Frontal cortex (tissue), 4 donors: ENCODE measurements at places on chromosomes 4 and X. TPM values are rescaled to one million over a fixed set of nuclear protein-coding genes. Genes with fewer than 3 reads are reported as not detected.

XPNPEP2 gene
- under 0.01 TPM for total RNA-seq

- no peak for DNase-seq
These were observed 34.2 kb downstream of the FAM193A start for GRCh38 chr4:2570551-2571222.

MAGEB4 gene
- not detected for total RNA-seq

CT45A9 gene
- not detected for total RNA-seq

ACE2 gene
- total RNA-seq, result under 0.01 TPM

DNA sequence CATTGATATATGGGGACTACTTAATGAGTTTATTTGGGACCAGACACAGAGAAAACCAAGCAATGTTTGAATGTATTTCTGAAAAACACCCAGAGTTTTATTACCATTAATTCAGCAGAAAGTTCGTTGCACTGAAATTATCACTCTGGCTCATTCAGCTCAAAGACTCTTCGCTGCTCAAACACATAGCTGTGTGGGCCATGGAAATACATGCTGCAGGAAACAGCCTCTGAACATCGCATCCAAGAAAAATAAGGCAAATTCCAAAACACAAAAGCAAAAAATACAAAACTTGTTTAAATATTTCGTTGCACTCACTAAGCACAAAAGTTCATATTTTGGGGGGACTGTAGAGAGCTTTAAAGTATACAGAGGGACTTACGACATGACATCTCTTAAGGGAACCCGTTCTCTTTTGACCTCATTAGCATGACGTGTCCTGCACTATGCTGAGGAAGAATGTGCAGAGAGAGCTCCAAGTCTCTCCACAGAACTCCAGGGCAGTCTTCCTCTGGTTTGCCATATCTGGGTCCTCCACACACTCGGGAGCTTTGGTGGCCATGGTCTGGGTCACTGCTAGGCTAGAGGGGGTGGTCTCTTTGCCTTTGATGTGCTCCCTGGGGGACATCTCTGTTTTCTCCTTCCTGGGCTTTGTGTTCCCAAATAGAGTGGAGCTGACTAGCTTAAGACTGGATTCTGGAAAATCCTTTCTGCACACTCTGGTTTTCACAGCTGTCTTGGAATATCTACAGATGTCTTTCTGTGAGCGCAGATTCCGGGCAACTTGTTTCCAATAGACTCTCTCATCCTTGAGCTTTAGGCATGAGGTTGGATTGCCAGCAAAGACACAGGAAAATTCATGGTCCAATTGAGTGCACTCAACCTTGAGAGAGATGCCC, 2.8 kb downstream of the FGFBP1 start:
- DNase-seq, result no peak

NKAP gene
- total RNA-seq, result 8.6 TPM

SPACA5 gene
- total RNA-seq, result not detected

GRCh38 chr4:8912089-8912455, 40.4 kb upstream of the HMX1 start:
- DNase-seq, result peak; percentile 18

DNA sequence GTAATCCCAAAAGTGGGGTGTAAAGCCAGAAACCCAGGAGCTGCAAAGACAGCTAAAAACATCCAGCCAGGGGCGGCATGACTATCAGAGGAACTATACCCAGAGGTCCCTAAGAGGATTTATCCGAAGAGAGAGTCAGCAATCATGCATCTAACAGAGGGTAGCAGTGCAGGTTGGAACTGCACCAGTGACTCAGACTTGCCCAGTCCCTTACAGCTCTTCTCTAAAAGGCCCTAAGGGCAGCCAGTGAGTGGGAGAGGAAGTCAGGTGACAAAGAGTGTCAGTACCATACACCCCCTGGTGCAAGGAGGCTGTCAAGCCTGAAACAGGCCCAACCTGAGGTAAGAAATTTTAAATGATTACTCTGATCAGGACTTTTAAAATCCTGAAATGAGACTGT, 88.1 kb downstream of the CAMK2D start:
- DNase-seq, result no peak

CHRNA9 gene
- total RNA-seq, result not detected

GRCh38 chr4:84901173-84901572, 65.3 kb downstream of the WDFY3 start:
- no peak for DNase-seq

- DNase-seq, result no peak
These were observed 158.1 kb downstream of the FHIP1A start for GRCh38 chr4:151567056-151567455.

CXCL10 gene
- not detected for total RNA-seq

SORBS2 gene
- total RNA-seq, result 46.9 TPM

- no peak for DNase-seq
These were observed 23.6 kb downstream of the SH3KBP1 start for GRCh38 chrX:19863857-19864223.

GRCh38 chrX:153875391-153876111, 10.4 kb downstream of the L1CAM start:
- peak; percentile 77 for DNase-seq

- no peak for DNase-seq
These were observed 30.6 kb downstream of the RFC1 start for GRCh38 chr4:39335566-39335965.

DNA sequence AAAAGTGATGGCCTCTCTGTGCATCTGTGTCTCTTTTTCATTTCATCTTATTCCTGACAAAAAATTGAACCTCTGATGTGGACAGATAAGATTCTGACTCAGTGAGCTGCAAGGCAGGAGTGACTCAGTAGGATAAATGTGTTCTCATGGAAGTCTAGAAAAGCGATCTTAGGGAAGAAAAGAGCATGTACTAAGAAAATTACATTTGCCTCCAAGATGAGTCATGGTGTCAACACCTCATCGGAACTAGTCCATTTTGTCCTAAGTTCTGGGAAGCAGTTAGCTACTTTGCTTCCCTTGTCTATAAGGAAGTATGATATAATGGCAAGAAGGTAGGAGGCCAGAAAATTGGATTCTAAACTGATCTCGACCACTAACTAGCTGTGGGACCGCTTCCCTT, 83.5 kb upstream of the AFF2 start:
- no peak for DNase-seq

ANKRD37 gene
- total RNA-seq, result 9.4 TPM

GABRB1 gene
- total RNA-seq, result 85.6 TPM

DNA sequence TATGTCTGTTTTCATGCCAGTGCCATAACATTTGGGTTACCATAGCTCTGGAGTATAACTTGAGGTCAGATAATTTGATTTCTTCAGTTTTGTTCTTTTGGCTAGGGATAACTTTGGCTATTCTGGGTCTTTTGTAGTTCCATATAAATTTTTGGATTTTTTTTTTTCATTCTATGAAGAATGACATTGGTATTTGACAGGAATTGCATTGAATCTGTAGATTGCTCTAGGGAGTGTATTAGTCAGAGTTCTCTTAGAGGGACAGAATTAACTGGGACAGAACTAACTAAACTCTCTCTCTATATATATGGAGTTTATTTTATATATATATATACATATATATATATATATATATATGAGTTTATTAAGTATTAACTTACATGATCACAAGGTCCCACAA, 32.2 kb upstream of the SLIT2 start:
- DNase-seq, result no peak

DNA sequence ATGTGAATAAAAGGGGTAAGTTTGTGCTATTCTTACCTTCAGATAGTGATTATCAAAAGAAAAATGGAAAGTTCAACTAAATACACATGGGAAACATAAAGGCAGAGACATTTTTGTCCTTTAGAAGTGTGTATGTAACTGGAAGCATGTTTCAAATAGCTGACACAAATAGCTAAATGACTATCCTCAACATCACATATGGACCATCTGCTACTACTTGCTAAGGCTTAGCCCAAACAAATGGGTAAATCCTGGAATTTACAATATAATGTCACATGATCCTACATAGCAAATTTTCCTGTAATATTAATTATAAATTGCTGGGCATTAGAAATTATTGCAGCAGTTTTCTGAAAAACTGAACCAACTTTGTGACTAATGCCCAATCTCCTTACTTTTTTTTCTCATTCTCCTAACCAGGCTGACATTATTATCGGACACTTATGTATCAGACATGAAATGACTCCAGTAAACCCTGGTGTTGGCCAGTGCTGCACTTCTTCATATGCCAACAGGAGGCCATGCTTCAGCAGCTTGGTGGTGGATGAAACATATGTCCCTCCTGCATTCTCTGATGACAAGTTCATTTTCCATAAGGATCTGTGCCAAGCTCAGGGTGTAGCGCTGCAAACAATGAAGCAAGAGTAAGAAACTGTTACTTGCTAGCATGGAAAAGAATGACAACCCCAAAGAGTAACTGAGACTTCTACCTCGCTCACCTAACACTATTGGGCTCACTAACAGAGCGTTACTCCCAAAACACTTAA, 16.1 kb downstream of the AFP start:
- no peak for DNase-seq

- DNase-seq, result no peak
These were observed 1.5 kb upstream of the TRIML2 start for GRCh38 chr4:188110741-188111471.

DNA sequence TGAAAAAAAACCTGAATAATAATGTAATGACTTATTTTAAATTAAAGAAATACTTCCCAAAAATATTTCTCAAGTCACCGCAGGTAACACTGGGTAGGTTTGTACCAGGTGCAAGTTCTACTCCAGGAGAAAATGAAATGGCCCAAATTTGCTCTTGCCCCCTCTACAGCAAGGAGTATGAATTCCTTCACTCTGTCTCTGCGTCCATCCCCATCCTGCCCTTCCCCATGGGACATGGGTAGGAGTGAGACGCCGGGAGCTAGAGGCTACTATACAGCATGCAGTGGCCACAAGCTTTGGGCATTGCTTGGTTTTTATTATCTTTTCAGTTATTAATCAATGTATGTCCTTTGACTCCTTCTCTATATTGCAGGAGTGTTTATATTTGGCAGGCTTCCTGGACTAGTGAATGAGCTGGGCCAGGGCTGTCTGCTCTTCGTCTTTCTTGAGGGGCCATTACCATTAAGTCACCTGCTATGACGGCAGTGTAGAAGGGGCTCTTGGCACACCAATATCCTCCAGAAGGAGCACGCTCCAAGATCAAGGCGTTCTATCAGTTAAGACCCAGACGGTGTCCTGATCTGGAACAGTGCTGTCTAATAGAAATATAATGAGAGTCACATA, 149.6 kb downstream of the ENPP6 start:
- no peak for DNase-seq

ENOPH1 gene
- 108 TPM for total RNA-seq

HSFX1 gene
- 1.2 TPM for total RNA-seq

- DNase-seq, result no peak
These were observed 627.9 kb downstream of the IQCM start for GRCh38 chr4:149187726-149188125.

GRCh38 chr4:123453061-123453680, 56.6 kb downstream of the SPRY1 start:
- DNase-seq, result no peak

DNA sequence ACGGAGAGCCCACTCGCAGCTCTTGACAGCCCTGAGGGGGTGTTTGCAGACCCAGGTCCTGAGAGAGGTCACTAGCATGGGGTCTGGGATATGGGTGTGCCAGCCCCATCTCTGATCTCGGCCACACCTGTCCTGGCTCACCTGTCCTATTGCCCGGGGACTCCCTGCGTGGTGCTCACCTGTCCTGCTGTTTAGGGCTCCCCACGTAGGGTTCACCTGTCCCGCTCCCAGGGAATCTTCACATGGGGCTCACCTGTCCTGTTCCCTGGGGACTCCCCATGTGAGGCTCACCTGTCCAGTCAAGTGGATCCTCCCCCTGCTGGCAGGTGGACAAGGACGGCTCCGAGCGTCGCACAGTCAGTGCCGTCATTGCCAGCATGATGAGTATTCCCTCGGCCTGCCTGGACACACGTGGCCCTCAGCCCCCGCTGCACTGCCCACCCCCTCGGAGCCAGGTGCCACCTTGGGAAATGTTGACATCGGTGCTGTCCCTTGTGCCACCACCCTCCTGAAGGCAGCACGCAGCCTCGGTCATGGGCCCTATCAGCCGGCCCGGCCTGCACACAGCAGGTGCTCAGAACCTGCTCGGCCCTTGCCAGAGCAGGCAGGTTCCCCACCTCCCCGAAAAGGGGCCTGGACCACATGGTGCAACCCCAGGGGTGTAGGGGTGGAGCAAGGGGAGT, 6.3 kb downstream of the SLC49A3 start:
- no peak for DNase-seq

GRCh38 chr4:186144946-186145569, 40.6 kb downstream of the FAM149A start:
- peak; percentile 57 for DNase-seq

MGAT4D gene
- not detected for total RNA-seq

- DNase-seq, result no peak
These were observed 55.7 kb upstream of the EOLA2 start for GRCh38 chrX:149993989-149994388.

DSPP gene
- 0.41 TPM for total RNA-seq

ETNPPL gene
- total RNA-seq, result 0.41 TPM

MAPK10 gene
- total RNA-seq, result 177 TPM

DNA sequence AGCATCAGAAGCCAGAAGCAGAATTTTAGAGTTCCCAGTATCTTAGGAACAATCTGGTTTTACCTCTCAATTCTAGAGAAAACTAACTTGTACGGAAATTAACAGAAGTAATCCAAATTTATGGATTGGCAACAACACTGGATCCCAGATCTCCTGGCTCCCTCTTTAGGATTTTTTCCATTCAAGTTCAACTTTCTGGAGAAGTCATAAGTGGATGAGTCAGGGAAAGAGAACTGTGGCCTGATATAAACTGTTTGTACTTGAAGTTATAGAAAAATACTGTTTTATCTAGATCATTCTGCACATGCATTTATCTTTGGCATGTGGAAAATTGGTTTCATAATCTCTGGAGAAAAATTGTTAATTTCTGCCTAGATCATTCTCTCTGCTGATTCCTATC, 380.4 kb downstream of the PCDH7 start:
- DNase-seq, result no peak
